ENCODE measurements at places on chromosomes 3 and 15. TPM values are rescaled to one million over a fixed set of nuclear protein-coding genes. Genes with fewer than 3 reads are reported as not detected.

DNA sequence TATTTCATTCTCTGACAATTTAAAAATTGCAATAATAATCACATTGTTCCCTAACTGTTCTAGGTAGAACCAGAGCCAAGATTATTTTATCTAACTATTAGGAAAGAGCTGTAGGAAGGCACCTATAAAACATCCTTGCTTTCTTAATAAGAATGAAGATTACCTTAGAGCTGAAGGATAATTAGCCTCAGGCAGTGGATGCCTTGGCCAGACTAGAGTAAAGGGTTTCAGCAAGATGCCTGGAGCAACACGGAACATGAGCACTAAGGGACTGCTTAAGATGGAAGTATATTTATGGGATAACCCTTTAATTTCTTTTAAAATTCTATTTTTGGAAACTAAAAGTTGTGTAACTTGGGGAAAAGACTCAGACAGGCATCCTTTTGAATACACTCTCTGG, 456.6 kb upstream of the RBMS3 start:
- DNase-seq, result no peak

GRCh38 chr3:94305835-94306611, 243.2 kb downstream of the NSUN3 start:
- DNase-seq, result no peak

DNA sequence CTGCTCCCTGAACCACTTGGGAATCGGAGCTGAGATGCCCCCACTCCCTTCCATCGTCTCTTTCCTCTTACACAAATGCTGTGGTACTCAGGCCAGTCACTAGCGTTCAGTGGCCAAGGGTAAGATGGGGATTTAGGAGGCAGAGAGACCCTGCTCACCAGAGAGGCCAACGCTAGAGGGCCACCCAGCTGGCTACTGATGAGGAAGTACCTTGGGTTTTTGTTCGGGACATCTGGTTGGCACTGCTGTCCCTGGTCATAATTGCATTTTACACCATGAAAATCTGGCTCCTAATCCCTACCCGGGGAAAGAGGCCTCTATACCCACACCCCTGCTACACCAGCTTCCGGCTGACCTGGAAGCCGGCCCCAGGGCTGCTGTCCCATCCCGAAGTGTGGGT, 7.7 kb downstream of the MAP6D1 start:
- no peak for DNase-seq

DNA sequence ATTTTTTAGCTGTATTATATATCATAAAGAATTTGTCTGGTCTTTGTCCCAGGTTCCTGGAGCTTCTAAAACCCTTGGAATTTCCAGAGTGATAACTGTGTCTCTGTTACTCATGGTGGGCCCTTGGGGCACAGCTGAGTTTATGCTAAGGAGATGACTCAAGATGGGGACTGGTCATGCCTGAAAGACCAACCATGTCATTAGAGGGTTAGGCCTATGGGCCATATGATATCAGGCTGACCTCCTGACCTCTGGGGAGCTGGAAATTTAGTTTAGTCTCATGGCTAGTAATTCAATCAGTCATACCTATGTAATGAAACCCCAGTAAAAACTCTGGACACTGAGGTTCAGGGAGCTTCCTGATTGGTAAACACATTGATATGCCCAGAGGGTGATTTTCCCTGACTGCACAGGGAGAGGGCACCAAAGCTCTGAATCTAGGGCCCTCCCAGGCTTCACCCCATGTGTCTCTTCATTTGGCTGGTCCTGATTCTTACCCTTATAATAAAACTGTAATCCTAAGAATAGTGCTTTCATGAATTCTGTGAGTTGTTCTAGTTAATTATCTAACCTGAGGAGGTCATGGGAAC, 69.6 kb downstream of the EEFSEC start:
- no peak for DNase-seq

DNA sequence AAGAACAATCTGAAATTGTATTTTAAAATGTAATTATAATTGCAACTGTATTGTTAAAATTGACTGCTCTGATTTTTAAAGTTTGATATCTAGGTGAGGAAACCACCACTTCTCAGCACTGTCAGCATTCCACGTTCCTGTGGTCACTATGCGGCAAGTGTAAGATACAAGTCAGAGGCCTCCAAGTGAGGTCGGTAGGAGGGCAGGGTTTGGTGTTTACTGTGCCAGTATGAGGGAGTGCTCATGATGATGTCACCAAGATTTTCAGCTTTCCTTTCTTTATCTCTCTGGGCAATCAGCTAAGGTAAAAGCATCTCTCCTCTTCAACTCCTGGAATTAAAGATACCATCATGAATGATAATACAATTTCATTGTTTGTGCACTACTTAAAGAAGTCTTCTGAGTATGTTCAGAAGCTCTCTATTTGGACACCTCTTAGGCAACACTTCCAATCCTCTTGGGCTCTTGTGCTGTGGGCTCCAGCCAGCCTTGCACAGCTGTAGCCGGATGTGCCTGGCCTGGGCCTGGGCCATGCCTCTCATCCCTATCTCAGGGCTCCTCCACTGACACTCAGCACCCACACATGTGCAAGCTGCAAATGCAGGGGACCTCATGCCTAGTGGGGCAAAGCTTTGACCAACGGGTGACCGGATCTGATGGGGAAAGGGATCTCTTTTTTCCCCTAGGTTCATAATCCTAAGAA, 42.9 kb downstream of the CCR3 start:
- no peak for DNase-seq

GRCh38 chr15:40878785-40879184, 4.8 kb upstream of the RHOV start:
- no peak for DNase-seq

- DNase-seq, result no peak
Observed at GRCh38 chr3:44795197-44795596, 33.6 kb downstream of the KIF15 start.

DNA sequence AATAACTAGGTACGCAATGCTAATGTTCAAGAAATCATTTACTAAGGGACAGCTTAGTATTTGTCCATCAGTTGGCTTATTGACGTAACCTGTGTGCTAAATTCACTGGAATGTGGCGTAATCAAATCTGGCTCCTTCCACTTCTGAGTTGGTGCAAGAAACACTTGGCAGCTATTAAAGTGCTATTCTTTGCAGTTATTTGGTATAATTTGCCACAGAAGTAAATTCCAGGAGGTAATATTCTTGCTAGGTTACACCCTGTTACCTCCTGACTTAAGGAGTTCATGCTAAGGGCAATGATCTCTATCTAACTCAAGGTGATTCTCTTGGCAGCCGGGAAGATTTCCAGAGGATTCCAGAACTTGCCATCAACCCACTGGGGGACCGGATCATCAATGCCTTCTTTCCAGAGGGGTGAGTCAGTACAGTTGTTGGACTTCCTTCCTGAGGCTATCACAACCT, 25.5 kb downstream of the CHP1 start:
- no peak for DNase-seq

- no peak for DNase-seq
Observed at GRCh38 chr3:127651516-127652172, 21.1 kb upstream of the ABTB1 start.

DNA sequence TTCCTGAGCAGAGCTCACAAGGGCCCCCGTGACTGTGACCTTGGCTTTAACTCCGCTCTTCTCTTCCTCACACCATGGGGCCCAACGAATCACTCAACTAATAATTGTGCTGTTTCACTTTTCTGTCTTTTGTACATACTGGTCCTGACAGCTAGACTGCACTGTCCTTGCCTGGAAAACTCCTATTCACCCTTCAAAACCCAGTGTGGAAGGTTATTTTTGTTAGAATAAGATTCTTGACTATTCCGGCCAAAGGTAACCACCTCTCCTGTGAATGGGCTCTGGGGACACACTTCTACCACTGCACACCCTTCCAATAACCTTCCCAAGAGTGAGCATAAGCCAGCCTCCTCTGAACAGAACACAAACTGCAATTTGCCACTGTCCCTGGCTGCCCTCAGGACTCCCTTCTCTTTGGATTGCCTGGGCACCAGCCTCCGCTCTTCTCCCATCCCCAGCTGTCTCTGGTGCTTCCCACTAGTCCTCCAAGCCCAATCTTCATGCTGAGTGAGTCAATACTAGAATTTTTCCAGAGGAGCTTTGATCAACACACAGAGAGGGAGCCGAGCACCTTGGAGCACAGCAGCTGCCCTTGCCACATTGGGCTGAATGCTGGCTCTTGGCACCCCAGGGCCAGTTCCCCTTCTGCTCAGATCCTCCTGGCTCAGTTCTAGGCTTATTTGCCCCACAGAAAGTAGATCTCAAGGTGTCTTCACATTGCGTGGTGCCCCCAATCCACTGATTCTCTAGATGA, 2.1 kb downstream of the SCN5A start:
- no peak for DNase-seq

DNA sequence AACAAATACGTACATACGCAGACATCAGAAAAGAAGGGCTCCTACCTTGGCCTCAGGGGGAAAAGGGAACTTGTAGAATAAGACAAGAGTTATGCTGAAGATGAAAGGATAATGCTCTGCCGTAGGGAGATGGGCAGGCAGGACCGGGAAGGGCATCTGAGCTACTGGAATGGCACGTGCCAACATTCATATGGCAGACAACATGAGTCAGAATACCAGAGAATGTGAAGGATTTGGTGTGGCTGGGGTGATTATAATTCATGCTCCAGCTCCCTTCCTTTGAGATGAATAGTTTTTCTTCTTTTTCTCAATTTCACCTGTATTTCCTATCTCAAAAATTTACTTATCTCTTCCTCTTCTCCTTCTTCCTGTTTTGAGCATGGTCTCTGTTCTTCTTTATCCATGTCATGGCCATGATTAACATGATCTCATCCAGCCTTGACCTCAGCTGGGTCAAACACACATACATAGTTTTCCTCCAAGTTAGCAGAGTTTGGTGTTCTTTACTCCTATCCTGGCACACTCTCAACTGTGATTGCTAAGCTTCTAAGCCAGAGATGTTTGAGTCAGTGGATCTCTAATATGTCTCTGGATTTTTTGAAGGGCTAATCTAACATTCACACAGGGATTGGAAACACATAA, 507.0 kb downstream of the FOXP1 start:
- no peak for DNase-seq

- no peak for DNase-seq
Observed at GRCh38 chr3:3599016-3599415, 200.2 kb upstream of the LRRN1 start.

GRCh38 chr3:149473357-149474249, 894 bp upstream of the TM4SF4 start:
- peak; percentile 38 for DNase-seq

DNA sequence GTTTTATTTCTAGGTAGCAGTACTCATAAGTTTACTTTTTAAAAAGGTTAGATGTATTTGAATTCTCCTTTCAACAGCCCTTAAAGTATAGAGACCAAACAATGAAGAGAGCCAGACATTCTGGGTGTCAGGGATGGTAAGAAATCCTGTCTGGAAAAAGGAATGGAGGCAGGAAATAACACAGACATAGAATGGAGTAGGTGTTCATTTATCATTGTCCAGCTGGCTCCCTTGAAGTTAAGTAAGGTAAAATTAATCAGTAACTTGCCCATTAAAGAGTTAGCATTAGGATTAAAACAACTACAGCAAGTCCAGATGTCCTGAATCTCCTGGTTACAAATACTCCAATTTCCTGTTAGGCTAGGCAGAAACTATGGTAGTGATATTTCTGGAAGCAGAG, 13.5 kb upstream of the SUCNR1 start:
- no peak for DNase-seq

DNA sequence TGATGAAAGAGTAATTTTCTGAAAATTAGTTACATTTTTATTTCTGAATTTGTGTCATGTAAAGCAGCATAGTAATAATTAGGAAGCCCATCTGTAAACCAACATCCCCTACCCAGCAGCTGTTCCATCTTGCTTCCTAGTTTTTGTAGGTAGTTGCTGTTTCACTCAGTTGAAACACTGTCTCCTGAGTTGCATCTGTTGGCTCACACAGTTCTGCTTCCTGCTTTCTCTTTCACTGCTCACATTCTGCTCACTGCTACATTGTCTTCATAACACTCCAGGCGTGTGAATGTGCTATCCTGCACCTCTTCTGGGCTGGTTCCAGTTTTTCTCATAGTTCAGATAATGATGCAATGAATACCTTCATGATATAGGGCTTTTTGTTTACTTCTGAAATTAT, 123.4 kb downstream of the EPHB1 start:
- DNase-seq, result no peak

- DNase-seq, result no peak
Observed at GRCh38 chr3:140285380-140285779, 350.4 kb downstream of the CLSTN2 start.

- no peak for DNase-seq
Observed at GRCh38 chr3:28947061-28947460, 333.8 kb upstream of the RBMS3 start.

DNA sequence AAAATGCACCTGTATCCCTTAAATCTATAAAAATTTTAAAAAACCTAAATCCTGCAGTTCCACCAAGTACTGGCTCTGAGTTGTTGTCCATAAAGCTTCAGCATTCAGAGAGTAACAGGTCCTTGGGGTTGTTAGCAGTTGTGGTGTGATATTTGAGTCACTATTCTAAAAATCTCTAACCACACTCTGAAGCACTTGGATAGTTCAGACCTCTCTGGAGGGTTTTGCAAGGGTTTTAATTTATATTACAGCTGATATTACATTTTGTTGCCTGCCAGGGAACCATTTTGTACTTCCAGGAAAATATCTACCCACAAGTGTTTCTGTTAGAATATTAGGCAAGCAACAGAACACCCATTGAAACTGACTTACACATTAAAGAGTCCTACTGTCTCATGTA, 255.6 kb downstream of the TBL1XR1 start:
- no peak for DNase-seq

- no peak for DNase-seq
Observed at GRCh38 chr15:27527490-27528067, 556.6 kb downstream of the GABRG3 start.

DNA sequence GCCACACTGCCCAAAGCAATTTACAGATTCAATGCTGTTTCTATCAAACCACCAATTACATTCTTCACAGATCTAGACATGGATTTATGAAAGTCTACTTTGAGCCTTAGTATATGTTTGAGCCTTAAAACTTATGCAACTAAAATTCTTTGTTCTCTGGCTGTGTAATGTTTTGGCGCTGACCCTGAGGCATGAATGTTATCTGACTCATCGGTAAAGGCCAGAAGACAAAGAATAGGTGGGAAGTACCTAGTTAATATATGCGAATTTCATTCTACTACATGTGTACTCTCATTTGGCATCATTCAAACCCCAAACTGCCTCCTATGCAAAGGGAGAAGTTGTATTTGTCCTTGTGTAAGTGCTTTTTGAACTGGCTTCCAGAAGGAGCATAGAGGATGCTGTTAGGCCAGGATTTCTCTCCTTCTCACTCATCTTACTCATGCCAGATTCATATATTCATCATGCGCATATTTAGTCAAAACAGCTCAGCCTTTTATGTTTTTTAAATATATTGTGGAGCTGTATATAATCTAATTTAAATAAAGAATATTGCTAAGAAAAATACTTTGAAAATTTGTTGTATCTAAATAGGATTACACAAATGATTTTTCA, 204.2 kb downstream of the NFKBIZ start:
- DNase-seq, result no peak

- DNase-seq, result no peak
Observed at GRCh38 chr3:48852151-48852550, 4.5 kb upstream of the PRKAR2A start.

GRCh38 chr15:55937040-55937439, 56.4 kb downstream of the NEDD4 start:
- DNase-seq, result no peak

The RTP1 gene
- total RNA-seq, result not detected

The MKRN3 gene
- total RNA-seq, result not detected

The NPAP1 gene
- not detected for total RNA-seq

The FSIP1 gene
- 0.44 TPM for total RNA-seq

The SMAD6 gene
- 44.9 TPM for total RNA-seq

The ZNF860 gene
- 0.95 TPM for total RNA-seq

The UPK1B gene
- 1.1 TPM for total RNA-seq
